Effector CD8-positive, alpha-beta T cell (primary cell): ENCODE measurements at places on chromosomes 5 and 9.

GRCh38 chr5:84602371-84602771 is 217.7 kb upstream of the EDIL3 start:
- DNase-seq, result no peak

- DNase-seq, result no peak
Observed at GRCh38 chr5:156201788-156202403, 125.1 kb upstream of the SGCD start.

DNA sequence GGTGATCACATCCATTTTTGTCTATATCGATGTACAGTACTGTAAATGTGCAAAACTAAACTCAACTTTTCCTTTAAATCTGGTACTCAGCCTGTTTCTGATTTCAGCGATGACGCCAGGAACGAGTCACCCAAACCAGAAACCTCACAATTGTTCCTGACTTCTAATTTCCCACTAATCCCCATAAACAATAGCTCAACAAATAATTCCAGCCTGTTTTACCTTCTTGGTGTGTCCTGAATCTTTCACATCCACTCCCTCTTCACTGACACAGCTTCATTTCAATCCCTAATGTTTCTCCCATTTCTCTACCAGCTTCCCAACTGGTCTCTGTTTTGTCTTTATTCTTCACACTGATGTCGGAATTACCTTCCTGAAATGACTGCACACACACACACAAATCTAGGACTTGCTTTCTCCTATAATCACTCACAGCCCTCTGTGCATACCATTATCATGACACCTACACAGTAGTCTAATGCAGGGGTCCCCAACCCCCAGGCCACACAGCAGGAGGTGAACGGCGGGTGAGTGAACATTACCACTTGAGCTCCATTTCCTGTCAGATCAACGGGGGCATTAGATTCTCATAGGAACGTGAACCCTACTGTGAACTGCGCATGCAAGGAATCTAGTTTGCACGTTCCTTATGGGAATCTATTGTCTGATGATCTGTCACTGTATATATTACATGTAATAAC is 97.8 kb upstream of the SLC30A5 start:
- DNase-seq, result no peak

- DNase-seq, result no peak
Observed at GRCh38 chr5:127331890-127332649, 41.5 kb downstream of the MEGF10 start.

GRCh38 chr5:164012371-164012770 is 507.0 kb downstream of the MAT2B start:
- no peak for DNase-seq

DNA sequence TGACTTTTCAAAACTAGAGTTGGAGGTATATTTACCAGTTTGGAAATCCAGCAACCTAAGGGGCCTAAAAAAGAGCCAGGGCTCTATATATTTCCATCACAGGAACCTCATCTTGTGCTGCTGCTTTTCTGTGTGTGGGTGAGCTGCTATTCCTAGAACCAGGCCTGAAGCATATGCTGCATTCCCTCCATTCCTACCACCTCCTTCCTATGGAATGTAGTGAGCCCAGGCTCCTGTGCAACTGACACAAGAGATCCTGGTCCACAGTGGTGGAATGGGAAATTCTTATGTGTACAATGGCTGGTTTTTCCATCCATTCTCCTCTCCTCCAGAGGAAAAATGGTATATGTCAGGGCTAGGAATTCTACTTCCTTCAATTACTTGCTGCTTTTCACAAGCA is 39.1 kb downstream of the SPEF2 start:
- DNase-seq, result no peak

- DNase-seq, result no peak
Observed at GRCh38 chr9:26856413-26857032, 36.1 kb downstream of the CAAP1 start.

DNA sequence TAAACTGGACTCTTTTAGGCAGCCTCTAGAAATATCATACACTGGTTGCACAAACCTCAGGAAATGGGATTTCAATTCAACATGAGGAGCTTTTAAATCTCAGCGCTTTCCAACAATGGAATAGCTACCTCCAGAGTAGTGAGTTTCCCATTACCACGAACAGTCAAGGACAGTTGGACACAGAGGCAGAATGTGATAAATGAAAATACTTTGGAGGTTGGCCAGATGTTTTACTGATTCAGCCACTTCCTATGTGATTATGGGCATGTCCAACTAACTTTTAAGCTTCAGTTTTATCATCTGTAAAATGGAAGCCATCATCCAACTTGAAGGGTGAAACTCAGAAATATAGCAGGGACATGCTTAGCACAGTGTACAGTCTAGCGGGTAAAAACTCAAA is 2.1 kb downstream of the FBXW2 start:
- no peak for DNase-seq

DNA sequence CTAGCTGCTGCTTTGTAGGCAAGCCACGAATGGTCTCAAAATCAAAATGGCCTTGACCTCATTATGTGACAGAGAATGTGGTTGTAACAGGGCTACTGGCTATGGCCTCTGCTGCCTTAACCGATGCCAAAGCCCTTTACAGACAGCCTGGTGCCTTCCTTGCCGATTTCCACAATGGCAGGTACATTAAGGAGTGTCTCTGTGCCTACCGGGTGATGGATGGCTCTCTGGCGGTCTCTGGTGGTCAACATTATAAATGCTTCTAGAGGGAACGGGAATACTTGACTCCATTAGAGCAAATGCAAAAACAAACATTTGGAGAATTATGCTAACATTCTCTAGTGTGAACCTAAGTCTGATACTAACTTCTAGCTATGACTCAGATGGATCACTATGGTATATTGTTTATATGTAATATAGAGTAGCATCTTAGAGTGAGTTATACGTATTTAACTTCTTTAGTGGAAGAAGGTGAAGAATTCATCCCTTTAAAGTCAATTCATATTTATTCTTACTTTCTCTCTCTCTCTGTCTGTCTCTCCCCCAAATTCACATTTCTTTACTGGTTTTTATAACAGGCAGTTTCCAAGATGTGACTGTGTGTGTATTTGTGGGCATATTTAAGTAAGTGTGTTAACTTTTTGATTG is 52.5 kb downstream of the RPS23 start:
- DNase-seq, result peak; percentile 31

DNA sequence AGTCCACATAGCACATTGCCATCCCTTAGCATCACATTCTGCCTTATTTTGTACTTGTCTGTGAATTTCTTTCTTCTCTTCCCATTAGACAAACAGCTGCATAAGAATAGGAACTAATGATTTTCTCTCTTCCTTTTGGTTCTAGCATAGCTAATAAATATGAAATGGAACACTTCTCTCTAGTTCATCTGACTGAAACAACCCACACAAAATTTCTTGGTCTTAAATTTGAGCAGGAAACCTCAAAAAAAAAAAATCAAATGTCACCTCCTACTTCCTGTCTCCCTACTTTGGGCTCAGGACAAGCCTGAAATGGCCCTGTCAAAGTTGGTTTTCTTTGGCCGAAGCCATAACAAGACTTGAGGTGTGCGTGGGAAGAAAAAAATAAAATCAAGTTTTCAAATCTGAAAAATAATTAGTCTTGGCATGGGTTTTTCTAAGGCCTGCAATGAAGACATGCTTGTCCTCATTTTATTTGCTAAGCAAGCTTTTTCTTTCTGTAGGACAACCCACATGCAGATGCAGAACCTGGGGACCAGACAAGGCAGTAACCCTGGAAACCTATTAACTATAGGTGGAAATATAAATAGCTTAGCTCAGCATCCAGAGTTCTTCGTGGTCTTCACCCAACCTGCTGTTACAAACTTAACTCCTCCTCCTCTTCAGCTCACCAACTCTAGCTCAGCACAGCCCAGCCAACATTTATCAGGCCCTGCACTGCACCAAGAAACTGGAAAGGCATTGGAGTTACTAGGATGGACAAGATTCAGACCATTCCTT is 523.5 kb upstream of the KLF4 start:
- DNase-seq, result no peak

DNA sequence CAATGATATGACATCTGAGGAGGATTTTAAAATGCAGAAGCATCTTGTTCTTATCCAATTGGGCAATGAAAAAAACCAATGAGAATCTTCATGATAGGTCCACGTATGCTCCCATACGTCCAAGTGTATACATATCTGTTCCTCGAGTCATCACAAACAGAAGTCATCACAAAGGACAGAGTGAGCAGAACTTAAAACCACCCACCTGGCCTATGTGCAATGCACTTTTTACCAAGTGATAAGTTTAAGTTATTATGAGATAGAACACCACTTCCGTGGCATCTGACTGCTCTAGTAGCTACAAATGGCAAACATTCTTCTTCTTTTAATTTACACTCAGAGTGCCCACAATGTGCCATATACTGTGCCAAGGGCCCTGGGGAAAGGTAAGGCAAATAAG is 82.4 kb downstream of the PPP2R2B start:
- no peak for DNase-seq

GRCh38 chr5:143066556-143067281 is 296.5 kb downstream of the ARHGAP26 start:
- no peak for DNase-seq

DNA sequence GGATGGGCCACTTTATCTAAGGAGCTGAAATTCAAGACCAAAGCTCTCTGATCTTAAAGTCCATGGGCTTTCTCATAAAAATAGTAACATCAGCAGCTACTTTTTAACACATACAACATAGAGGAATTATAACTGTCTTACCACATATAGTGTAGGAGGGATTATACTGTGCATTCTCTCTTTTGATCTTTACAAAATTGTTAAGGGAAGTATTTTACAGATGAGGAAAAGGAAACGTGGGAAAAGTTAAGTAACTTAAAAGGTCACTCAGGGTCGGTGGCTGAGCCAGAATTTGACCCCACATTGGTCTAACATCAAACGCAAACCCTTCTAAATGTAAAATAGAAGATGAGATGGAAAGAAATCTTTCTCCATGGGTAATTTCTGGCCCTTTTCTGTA is 38.4 kb downstream of the ZNF608 start:
- no peak for DNase-seq

GRCh38 chr5:98510143-98510985 is 263.1 kb upstream of the RGMB start:
- no peak for DNase-seq

DNA sequence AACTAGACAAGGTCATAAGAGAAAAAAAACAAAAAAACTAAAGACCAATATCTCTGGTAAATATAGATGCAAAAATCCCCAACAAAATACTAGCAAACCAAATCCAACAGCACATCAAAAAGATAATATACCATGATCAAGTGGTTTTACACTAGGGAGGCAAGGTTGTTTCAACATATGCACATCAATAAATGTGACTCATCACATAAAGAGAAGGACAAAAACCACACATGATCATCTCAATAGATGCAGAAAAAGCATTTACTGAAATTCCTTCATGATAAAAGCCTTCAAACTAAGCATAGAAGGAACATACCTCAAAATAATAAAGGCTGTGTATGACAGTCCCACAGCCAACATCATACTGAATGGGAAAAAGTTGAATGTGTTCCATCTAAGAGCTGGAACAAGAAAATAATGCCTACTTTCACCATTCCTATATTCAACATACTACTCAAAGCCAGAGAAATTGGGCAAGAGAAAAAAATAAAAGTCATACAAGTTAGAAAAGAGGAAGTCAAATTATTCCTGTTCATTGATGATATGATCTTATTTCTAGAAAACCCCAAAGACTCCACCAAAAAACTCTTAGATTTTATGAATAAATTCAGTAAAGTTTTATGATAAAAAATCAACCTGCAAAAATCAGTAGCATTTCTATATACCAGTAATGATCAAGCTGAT is 72.2 kb upstream of the FAM169A start:
- DNase-seq, result no peak

DNA sequence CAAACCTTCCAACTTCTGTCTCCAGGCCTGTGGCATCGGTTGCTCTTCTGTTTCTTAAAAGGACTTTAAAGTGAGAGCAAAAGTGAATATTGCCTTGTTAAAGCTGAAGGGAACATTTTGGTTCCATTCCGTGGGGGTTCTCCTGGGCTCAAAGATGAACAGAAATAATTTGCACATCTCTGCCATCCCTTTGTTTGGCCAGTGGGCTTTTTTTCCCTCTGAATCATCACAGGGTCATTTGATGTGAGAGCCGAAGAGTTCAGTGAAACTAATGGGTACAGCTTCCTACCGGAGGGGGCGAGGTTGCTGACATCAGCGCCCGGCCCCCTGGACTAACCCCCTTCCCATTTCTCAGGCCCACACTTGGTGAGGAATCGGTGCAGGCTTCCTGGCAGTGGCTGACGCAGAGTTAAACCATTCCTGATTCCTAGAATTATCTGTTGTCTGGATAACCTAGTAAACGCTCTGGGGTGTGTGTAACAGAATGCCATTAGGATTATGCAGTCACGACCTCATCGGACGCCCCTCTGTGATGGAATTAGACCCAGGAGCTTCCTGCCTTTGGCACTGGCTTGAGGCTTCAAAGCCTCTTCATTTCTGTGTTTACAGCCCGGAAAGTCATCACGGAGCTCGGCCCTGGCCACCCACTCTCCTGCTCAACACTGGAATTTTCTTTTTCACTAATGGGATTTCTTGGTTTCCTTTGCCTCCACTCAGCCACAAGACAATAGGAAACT is 61.6 kb upstream of the RPL26L1 start:
- DNase-seq, result no peak

DNA sequence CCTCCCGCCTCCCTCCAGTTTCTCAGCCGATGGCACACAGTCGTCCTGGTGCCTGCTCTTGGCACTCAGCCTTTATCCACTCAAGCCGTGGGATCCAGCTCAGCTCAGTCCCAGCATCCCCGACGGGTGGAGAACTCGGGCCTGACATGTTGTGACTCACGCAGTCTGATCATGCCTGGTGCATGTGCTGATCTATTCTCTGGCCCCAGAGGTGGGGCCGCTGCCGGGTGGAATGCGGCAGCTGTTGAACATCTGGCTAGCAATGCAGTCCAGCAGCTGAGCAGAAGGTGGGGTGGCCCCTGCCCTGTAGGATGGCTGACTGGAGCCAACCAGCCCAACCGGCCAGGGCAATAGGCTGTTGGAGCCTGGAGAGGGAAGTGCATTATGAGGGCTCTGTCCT is 1.7 kb upstream of the AIF1L start:
- DNase-seq, result no peak

GRCh38 chr9:82991671-82992070 is 71.3 kb downstream of the RASEF start:
- DNase-seq, result no peak

- no peak for DNase-seq
Observed at GRCh38 chr5:100472091-100472490, 63.1 kb upstream of the FAM174A start.

- no peak for DNase-seq
Observed at GRCh38 chr5:65695162-65695755, 26.6 kb downstream of the SGTB start.

GRCh38 chr5:122319897-122320296 is 7.9 kb downstream of the SNCAIP start:
- no peak for DNase-seq

GRCh38 chr9:95598236-95598635 is 81.5 kb upstream of the PTCH1 start:
- DNase-seq, result no peak

DNA sequence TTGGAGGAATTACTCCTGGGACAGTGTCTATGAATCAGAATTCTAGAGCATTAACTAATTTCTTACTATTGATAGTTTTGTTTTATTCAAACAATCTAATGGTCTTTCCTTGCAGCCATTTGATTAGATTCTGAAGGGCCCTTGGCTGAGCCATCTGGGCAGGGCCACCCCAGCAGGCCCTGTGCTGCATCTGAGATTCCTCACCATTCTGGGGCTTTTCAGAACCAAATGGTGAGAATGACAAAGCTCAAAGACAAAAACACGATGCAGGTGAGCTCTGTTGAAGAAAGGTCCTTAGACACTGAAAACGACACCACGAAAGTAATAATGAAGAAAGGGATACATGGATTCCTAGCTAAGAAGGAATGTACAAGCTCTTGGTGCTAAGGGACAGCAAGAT is 321.0 kb upstream of the IRX4 start:
- no peak for DNase-seq
